Activated T-helper 1 cell treated with anti-CD3 and anti-CD28 coated beads, Interleukin-2, amount 50 U/mL, for 16 hours (primary cell): ENCODE measurements at places on chromosomes 7 and 10.

GRCh38 chr10:97178074-97178473 lies 7.7 kb downstream of the SLIT1 start:
- DNase-seq, result no peak

- no peak for DNase-seq
These were observed 86.5 kb downstream of the OTUD1 start for GRCh38 chr10:23525406-23525805.

- DNase-seq, result no peak
These were observed 11.6 kb downstream of the CCAR1 start for GRCh38 chr10:68732651-68733050.

GRCh38 chr7:37690206-37690605 lies 6.6 kb downstream of the GPR141 start:
- no peak for DNase-seq

DNA sequence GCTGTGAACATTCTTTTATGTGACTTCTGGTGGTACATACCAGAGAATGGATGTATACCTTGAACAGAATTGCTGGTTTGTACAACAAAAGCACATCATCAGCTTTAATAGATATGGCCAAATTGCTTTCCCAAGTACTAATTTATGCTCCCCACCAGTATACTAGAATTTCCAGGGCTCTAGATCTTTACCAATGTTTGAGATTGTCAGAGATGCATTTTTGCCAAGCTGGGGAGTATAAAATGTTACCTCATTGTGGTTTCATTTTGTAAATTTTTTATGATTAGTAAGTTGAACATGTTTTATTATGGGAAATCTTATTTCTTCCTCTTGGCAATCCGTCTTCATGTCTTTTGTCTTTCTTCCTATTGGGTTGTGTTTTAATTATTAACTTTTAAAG lies 179.9 kb upstream of the TMEM106B start:
- DNase-seq, result no peak

DNA sequence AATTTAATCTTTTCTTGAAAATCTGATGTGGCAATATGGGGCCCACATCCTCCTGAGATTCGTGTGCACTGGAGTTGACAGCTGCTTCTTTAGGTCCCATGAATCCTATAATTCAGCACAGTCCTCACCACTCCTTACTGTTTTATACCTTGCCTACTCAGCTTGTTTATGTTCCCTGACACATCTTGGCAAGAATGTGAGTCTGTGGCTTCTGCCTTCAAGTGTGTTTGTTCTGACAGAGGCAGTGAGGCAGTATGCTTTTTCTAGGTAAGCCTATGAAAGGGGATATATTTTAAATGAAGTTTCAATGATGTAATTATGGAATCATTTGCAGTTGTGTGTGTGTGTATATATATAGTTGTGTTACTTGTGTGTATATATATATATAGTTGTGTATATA lies 106.4 kb downstream of the AMPH start:
- no peak for DNase-seq

DNA sequence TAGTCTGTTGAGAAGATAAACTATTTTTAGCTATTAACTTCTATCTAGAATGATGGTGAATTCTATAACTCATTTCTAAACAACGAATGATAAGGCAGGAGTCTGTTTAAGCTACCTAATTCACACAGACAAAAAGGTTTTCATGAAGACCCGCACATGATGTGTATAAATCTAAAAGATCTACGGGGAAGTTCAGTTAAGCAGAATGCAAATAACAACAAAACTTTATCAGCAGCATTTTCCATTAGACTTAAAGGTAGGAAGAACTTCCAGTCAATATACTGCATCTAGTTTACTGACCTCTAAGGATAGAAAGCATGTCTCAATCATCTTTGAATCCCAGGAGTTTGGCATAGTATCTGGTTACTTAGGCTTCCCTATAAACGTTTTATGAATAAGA lies 62.6 kb downstream of the CDK6 start:
- DNase-seq, result no peak

DNA sequence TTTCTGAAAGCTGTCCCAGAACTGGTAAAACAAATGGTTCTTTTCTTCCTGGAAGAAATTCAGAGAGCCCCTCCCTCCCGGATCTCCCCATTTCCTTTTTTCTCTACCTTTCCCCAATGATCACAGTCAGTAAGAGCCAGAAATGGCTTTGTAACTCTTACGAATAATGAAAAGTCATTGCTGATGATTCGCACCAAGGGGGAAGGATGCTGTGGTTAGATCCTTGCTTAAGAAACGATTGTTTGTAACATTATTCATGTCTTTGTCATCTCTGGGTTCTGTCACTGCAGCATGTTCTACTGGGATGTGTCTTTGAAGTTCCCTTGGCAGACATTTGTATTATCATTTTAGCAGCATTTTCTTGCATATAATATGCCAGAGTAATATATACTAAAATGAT lies 138.9 kb downstream of the CACNB2 start:
- no peak for DNase-seq

GRCh38 chr10:60473557-60473956 lies 83.9 kb upstream of the ANK3 start:
- no peak for DNase-seq

DNA sequence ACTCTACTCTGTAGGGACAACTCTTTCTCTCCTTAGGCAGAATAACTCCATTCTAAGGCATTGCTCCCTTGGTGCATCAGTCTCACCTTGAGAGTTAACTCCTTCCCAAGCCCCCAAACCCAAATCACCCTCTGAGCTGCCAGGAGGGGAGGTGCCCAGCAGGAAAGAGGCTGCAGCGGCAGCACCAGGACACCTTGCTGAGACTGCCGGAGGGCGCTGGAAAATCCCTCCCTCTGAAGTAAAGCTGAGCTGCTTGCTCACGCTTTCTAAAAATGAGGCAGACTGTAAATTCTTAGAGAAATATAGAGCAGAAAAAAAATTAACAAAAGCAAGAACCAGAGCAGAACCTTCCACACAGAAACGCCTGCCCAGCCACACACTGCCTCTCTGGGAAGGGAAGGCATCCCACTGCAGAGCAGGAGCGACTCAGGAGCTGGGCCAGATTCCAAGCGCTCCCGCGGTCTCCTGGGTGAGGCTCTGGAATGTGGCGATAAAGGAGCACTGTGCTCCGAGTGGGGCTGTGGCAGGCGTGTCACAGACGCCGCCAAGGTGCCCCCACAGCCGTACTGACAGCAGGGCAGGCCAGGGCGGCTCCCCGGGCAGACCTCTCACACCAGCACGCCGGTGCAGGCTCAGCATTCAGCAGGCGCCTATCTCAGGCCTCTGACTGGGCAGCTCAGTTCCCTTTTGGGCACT lies 202.1 kb downstream of the TNS3 start:
- no peak for DNase-seq

DNA sequence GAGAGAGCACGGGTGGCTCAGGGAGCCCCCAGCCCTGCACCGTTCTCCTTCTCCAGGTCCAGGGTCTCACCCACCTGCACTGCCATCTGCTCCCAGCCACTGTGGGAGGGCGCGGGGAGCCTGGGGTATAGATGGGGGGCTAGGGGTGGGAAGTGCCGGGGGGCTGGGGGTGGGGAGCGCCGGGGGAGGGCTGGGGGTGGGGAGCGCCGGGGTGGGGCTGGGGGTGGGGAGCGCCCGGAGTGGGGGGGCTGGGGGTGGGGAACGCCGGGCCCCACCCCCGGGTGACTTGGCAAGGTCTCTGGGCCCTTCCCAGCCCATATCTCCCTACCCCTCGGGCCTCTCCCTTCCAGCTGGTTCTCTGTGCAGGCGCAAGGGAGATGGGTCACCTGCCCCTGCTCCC lies at the start of gene GRIFIN:
TSS of gene GRIFIN (minus strand) at position 101 of the 400 bp plus-strand sequence. CDS start at position 86, 15 bp downstream.
- no peak for DNase-seq

DNA sequence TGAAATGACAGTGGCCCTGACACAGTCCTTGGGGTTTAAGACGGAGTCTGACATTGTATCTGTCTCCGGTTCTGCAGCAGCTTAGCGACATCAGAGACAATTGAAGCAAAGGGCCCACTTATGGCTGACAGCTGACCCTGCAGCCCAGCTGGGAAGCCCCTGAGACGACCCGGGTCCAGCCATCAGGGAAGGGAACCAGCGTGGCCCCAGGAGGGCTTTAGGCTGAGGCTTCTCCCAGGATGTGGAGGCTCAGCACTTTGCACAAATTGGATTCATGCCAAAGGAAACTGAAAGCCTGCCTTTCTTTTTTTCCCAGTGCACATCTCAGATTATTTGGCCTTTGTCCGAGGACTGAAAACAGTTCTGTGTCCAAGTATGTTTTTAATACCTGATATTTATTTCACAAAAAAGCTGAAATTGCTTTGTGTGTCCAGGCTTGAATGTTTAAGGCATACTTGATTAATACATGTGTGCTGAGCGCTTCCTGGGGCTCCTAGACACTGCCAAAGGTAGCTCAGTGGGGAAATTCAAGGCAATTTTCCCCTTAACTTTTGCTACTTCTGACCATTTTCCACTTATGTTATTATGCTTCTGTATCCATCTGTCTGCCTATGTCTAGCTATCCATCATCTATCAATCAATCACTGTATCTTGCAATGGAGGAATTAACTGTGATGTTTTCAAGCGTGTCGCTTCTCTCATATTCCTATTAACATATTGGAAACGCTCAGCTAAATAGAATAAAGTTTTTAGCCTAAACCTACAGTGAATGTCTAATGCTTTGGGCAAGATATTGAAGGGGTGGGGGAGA lies 34.8 kb downstream of the KLF6 start:
- DNase-seq, result no peak

DNA sequence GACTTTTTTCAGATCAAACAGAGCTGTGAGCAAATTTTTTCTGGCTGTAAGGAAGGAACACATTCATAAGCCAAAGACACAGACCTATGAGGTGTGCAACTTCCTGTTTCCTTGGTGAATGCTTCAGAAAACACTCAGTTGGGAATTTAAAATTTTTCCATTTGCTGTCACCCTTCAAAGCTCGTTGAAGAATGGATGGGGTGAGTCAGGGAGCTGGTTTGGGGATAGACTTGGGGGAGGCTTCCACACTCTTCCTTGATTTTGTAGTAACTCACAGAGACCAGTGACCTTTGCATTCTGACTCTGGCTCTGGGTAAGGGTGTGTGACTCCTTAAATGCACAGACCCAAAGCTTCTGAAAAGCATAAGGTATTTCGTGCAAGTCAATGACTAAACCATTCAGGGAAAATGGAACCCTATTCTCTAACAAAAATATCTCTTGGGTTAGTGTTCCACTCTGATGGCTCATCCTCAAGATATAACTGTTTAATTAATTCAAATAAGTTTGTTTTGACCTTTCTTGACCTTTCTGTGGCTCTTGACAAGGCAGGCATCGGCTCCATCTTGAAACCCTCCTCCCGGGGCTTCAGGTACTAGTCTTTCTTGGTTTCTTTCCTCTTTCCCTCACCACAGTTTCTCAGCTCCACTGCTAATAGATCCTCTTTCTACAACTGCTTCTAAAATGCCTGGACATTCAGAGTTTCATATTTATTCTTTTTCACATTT lies 227.8 kb upstream of the INHBA start:
- DNase-seq, result no peak
